ENCODE measurements at places on chromosomes 16 and 17.

GRCh38 chr16:67884684-67885083 lies at the start of gene NRN1L:
Gene NRN1L, plus strand, starts transcription at chr16:67884885. Its CDS starts 19 bp downstream, at chr16:67884904.
- no peak for DNase-seq

DNA sequence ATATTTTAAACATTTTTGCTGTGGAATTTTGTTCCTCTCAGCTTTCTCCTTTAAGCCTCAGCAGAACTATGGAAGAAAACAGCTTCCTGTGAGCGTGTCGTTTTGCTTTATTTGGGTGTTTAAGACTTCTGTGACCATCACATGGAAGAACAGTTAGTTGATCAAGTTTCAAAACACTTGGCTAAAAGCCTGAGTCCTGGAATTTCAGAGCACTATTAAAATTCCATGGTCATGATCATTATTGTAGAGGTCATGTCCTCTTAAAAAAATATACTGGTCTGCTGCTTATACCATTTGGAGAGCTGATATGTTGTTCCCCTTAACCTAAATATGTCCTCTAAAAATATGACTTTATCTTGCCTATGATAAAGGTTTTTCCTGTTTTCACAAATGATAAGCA lies 12.6 kb upstream of the CDR2 start:
- no peak for DNase-seq

DNA sequence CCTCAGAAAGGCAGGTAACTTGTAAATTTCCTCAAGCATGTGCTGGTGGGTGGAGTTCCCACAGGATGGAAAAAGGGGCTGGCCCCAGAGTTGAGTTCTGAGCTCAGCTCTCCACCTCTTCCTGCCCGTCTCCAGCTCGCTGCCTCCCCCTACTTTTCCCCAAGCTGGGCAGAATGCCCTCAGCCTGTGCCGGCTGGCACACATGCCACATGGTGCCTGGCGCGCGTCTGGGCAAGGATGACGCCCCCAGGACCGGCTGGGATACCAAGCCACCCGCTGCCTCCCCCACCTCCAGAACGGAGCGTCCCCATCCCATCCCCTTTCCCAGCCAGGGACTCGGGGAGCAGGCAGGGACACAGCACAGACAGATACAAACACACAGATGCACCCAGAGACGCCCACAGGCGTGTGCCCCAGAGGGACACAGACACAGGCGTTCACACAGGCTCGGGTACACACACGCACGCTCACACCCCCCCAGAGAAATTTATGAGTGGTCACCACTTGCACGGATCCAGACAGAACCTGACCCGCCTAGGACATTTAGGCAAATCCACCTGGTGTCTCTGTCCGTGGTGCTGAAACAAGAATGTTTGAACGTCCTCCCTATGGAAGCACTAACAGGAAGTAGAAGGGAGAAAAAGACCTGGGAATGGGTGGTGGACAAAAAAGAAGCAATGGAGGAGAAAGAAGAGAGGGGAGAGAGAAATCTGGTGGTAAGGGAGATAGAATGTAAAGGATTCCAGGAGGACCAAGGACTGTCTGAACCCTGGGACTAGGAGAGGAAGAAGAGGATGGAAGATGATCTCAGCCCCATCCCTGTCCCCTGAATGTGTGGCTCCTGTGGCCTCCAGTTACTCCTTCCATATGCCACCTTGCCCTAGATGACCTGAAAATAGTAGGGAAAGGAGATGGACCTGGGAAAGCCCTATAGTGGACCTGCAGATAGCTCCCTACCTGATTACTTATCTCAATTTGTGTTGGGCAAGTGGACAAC lies 15.5 kb downstream of the NEUROD2 start:
- no peak for DNase-seq

DNA sequence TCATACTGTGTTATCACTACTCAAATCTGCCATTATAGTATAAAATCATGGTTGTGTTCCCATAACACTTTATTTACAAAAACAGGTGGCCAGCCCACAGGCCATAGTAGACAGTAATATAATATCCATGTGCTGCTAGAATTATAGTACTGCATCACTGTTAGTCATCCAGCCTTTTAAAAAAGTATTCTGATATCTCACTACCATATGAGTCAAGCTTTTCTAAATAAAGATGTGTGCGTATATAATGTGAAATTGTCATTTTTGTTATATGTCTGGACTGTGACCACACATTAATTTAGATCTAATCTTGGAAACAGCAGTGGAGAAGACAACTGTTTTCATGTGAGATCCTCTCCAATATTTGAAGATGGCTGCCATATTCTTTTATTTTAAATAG lies 1049.1 kb upstream of the GOT2 start:
- DNase-seq: no peak

GRCh38 chr17:17636272-17636885 lies 44.9 kb upstream of the PEMT start:
- DNase-seq: no peak

- peak; percentile 43 for DNase-seq
These were observed 46.3 kb downstream of the PRKCA start for GRCh38 chr17:66348584-66349165.

DNA sequence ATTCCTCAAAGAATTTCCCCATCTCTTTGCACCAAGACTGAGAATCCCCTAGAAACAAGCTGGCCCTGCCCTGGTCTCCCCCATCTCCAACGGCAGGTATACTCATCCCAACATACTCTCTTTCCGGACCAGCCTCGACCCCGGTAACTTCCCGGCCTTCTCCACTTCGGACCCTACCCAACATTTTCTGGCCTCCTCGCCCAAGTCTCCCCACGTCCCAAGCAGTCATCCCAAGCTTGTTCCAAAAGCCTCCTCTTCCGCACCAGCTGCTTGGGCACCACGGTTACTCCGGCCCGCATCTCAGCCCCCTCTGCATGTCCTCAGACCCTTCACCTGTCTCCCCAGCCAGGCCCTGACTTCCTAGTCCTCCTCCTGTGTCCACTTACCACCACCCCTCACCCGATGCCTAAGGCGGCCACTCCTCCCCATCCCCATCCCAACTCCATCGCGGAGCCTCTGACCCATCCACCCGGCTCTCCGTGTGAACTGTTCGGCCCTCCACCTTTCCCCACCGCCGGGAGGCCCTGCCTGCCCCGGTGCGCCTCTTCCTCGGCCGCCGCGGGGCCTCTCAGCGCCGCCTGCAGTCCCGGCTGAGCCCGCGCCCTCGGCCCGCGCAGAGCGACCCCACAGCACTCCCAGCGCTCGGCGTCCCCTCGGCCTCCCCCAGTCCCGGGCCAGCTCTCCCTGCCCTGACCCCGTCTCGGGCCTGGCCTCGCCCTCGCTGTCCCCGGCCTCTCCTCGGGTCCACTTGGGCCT lies 994 bp downstream of the PITPNA start:
- DNase-seq: no peak

- no peak for DNase-seq
These were observed 52.9 kb upstream of the ETV4 start for GRCh38 chr17:43599046-43599395.

- no peak for DNase-seq
These were observed 142.9 kb downstream of the C16orf78 start for GRCh38 chr16:49516382-49517036.

- DNase-seq: no peak
These were observed 33.5 kb downstream of the ARSG start for GRCh38 chr17:68324654-68325336.

GRCh38 chr17:45929344-45929743 lies 35.0 kb downstream of the MAPT start:
- no peak for DNase-seq

DNA sequence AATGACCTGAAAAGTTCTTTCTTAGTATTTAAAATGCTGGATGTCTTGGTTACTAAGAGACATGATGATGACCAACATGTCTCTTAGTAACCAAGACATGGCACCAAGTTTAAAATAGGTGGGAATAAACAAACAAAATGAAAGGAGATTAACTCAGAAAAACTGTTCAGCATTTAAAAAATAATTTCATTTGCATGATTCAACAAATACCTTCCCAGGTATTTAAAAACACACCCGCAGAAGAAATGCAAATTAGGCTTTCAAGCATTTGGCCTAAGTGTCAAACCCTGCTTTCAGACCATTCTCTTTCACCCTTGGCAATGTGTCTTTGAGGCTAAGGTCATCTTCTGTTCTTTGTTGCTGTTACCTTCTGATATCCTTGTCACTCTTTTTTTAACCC lies 91.4 kb upstream of the CORO6 start:
- DNase-seq: no peak

GRCh38 chr17:50719924-50720794 lies 756 bp downstream of the LUC7L3 start:
- peak; percentile 23 for DNase-seq

GRCh38 chr17:27449541-27449940 lies 6.7 kb upstream of the KSR1 start:
- DNase-seq: no peak

GRCh38 chr16:72198021-72198711 lies 26.2 kb upstream of the PMFBP1 start:
- no peak for DNase-seq

- DNase-seq: peak; percentile 57
These were observed 31.5 kb downstream of the QPRT start for GRCh38 chr16:29710227-29711219.

DNA sequence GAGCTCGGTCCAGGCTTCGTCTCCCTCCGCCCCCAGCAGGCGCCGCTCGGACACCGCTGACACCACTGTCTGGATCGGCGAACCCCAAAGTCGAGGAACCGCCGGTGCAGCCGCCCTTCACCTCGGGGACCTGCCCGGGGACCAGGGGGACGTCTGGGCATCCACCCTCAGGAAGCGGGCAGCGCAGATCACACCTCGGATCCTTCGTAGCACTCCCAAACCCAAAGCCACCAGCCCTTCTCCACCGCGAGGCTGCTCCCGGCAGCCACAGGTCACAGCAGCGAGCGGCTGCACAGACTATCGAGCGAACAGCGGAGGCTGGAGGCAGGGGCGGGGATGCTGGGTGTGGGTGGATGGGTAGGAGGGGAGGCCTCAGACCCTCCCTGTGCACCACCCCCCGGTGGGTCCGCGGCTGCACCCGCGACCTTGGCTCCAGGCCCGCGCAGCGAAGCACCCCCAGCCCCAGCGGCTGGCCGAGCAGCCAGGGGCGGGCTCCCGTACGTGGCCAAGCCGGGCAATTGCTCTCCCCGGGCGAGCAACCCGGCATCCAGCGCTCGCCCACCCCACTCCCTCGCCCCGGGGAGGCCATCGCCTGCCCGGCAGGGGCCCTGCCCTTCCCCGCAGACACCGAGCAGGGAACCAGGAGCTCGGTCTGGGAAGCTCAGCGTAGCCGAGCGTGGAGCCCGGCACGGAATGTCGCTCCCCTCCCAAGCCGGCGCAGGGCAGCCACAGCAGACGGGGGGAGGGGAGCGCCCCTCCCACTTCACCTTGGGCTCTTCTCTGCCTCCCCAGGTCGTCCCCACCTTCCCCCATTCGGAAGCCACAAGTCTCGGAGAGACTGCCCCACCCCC lies 1.0 kb downstream of the SDK2 start:
- DNase-seq: no peak

DNA sequence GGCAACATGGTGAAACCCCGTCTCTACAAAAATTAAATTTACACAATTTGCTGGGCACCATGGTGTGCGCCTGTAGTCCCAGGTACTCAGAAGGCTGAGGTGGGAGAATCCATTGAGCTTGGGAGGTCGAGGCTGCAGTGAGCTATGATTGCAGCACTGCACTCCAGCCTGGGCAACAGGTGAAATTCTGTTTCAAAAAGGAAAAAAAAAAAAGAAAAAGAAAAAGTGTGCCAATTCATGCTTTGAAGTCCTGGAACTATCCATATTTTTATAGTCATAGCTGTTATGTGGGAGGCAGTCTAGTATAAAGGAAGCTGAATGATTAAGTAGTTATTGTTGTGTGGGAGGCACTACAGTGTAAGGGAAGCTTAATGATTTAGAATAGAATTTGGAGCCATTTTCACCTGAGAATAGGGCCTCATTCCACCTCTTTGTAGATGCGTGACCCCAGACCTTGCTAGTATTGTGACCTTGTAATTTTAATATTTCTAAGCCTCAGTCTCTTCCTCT lies 31.6 kb downstream of the IQCK start:
- DNase-seq: no peak

GRCh38 chr16:64181271-64181925 lies 940.5 kb downstream of the CDH11 start:
- no peak for DNase-seq

- DNase-seq: no peak
These were observed 20.7 kb downstream of the UBN1 start for GRCh38 chr16:4868026-4868425.

GRCh38 chr17:81125573-81126081 lies 39.7 kb upstream of the PVALEF start:
- no peak for DNase-seq

GRCh38 chr17:65100316-65101140 lies 36.6 kb upstream of the RGS9 start:
- DNase-seq: peak; percentile 80

- peak; percentile 47 for DNase-seq
These were observed 46.3 kb downstream of the TANGO6 start for GRCh38 chr16:68889508-68890150.

- no peak for DNase-seq
These were observed 90.5 kb upstream of the ZNF750 start for GRCh38 chr17:82930043-82930923.
